Uterus (tissue), 4 donors: ENCODE measurements at places on chromosomes 13 and 19. TPM values are rescaled to one million over a fixed set of nuclear protein-coding genes. Genes with fewer than 3 reads are reported as not detected.

GRCh38 chr19:10637894-10638293 lies 12.5 kb downstream of the SLC44A2 start:
- DNase-seq: no peak

- no peak for DNase-seq
These were observed 28.5 kb upstream of the RBM26 start for GRCh38 chr13:79434556-79434955.

GRCh38 chr13:49908637-49909036 lies 27.5 kb downstream of the SPRYD7 start:
- DNase-seq: no peak

- peak; percentile 81 for DNase-seq
These were observed at the start of gene TRPM4 for GRCh38 chr19:49157445-49158224. Gene TRPM4 (plus strand): TSS chr19:49157792. CDS start chr19:49157867, 75 bp downstream.

- no peak for DNase-seq
These were observed 69.0 kb upstream of the ZNF536 start for GRCh38 chr19:30303131-30303654.

DNA sequence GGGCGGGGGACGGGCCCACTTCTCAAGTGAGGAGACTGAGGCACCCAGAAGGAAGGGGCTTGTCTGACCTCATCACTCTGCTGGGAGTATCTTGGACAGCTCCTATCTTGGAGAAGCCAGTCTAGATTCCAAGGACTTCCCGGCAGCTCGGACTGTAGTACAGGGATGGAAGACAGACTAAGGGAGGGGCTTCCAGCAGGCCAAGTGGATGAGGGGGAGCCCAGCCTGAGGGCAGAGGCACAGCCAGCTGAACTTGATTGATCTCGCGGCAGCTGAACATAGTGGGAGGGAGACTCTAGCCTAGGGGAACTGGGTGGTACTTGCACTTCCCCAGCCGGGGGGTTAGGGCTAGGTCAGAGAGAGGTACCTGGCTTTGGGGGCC lies 711 bp downstream of the CILP2 start:
- DNase-seq: no peak

GRCh38 chr19:16210168-16210567 lies 12.5 kb downstream of the AP1M1 start:
- DNase-seq: no peak

- no peak for DNase-seq
These were observed 26.3 kb downstream of the SAE1 start for GRCh38 chr19:47156861-47157430.

DNA sequence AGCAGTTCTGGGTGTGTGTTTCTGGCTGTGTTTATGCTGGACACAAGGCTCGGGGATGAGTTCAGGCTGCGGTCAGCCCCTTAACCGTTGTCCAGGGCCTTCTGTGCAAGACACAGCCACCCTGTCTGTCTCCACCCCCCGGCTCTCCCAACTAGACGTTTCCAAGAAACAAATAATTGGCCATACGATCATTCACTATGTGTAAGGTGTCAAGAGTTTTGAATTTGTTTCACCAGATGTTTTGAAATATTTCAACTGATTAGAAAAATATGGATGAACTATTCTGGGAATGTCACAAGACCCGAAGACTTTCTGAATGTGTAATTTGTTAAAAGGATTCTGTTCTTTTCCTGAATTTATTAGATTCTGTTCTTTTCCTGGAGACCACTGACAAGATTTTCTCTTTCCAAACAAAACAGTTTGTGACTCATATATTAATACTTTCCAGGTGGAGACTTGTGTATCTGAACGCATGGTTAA lies 318.2 kb downstream of the MYO16 start:
- DNase-seq: peak; percentile 77

- DNase-seq: peak; percentile 51
These were observed 140.2 kb downstream of the NUFIP1 start for GRCh38 chr13:44848920-44849676.

DNA sequence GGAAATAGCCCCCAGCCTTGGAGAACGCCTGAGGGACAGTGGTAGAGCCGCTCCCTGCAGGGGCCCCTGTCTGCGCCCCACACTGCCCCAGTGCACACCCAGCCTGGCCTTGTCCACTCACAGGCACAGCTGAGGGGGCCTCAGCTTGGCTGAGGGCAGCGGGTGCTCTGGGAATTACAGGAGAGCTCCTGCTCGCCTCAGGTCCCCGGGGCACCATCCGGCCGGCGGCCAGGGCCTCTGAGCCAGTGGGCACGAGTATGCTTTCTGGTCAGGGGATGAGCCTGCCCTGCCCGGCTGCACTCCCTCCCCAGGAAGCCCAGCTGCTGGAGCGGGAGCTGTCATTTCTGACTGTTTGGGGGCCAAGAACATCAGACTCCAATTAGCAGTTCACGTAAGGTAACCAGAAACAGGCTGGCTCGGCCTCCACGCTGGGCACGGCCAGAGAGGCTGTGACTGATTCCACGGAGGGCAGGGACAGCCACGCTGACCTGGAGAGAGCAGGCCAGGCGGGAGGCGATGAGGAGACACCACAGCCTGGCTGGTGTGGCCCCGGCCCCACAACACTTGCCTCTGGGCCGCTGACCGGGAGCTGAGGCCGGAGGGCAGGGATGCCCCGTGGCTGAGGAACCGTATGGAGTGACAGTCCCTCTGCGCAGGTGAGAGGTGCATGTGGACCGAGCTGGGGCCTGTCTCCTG lies 15.4 kb downstream of the CEBPG start:
- DNase-seq: peak; percentile 43

DNA sequence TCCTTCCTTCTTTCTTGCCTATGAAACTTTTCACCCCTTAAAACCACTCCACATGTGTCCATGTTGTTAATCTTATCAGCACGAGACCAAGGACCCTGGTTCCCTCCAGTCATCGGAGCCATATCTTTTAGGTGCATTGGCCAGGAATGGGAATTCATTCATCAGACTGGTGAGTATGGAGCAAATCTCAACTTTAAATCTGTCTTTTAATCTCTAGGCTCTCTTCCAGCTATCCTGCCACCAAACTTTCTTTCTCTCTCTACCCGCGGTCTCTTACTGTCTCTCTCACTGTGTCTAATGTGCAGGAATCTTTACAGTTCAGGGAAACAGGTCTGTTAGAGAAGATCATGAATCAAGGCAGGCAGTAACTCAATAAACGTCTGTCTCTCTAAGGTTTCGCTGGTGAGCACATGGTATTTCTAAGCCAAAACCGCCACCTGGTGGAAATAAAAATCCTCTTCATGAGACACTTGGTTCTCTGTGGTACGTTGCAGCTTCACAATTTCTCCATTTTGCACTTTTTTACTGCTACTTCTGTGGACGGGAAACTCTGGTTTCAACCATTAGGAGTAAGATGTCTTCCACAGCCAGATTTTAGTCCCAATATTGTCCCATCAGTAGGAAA lies 16.1 kb downstream of the LGALS16 start:
- no peak for DNase-seq

- no peak for DNase-seq
These were observed 2859.1 kb downstream of the PCDH9 start for GRCh38 chr13:64371045-64371444.

- DNase-seq: no peak
These were observed 219.7 kb upstream of the SPRY2 start for GRCh38 chr13:80560609-80561008.

DNA sequence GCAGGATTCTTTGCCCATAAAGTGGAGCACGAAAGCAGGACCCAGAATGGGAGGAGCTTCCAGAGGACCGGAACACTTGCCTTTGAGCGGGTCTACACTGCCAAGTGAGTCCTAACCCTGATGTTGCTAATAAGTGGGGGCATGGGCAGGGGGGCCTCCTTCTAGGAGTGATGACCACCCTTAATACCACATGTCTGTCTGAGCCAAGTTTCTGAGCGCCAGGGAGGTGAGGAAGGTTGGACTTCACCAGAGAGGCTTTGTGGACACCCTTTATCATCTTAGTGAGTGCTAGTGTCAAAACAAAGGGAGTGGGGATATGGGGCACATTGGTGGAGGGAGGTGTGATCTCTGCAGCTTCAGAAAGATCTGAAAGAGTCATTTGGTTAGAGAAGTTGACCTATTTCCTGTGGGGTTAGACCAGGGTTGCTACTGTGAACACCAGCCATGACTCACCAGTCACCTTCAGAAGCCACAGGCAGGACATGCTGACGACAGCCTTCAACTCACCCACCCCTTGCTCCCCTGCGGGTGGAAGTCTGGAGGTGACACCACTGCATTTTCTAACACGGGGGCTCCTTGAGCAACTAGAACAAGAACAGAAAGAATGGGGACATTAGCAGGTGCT lies 8.8 kb downstream of the ALOX5AP start:
- peak; percentile 28 for DNase-seq

DNA sequence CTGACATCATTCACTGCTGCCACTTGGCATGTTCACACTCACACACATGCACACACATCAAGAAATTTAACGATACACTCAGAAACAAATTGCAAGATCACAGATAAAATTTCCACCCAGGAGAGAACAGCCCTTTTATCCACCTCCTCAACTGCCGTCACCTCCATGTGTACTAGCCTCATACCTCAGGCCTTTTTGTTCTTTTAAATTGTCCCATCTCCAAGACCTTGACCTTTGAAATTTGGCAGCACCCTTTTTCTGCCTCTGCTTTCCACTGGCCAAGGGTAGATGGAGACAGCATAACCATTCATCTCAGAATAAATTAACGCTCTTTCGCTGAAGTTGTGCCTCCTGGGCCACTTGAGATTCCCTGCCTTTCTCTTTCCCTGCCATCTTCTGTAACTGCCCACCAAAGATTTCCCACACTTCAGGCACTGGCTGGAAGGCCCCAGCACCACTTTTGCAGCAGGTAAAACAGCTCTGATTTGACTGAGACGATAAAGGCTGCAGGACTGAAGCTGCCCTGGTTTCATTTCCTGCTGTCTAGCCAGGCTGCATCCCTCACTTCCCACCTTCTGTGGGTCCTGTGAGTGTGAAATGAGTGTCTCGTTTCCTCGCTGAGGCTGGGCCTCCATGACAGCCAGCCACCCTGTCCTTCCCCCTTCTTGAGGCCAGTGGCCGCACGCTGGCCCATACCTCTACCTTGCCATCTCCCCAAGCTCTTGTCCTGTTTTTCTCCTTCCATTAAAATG lies 39.3 kb downstream of the MBNL2 start:
- DNase-seq: no peak

- no peak for DNase-seq
These were observed 251.5 kb upstream of the STARD13 start for GRCh38 chr13:33537026-33537425.

DNA sequence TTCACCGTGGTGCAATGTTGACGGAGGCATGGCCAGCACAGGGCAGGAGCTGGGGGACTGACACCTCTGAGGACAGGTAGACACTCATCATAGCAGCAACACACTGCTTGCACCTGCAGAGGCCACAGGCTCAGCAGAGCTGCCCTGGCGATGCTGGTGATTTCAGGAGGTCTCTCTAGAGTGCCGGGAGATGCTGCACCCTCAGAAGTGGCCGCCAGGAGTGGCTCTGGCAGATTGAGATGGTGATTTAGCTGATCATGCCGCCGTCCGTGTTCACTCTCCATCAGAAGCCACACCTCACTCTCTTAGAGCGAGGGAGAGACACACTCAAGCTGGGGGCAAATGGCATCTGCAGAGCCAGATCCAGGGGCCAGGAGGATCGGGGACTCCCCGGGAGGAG lies 244.6 kb upstream of the SGCG start:
- DNase-seq: no peak

DNA sequence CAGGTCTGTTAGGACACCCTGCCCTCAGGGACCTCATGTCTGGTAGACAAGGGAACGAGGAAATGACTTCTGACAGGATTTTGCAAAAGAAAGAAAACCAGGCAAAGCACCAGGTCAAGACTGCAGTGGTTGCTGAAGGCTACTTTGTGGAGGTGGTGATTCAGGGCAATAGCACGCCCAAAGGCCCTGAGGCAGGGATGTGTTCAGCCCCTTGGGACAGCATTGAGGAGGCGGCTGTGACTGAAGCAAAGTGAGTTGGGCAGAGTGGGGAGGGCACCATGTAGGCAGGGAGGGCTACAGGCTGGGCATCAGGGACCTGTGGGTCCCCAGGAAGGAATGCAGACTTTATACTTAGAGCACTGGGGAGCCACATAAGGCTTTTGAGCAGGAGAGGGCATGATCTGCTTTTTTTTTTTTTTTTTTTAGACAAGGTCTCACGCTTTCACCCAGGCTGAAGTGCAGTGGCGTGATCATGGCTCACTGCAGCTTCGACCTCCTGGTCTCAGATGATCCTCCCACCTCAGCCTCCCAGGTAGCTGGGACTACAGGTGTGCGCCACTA lies 10.8 kb upstream of the HOMER3 start:
- no peak for DNase-seq

GRCh38 chr13:111407381-111408131 lies 87.1 kb downstream of the TEX29 start:
- DNase-seq: no peak

DNA sequence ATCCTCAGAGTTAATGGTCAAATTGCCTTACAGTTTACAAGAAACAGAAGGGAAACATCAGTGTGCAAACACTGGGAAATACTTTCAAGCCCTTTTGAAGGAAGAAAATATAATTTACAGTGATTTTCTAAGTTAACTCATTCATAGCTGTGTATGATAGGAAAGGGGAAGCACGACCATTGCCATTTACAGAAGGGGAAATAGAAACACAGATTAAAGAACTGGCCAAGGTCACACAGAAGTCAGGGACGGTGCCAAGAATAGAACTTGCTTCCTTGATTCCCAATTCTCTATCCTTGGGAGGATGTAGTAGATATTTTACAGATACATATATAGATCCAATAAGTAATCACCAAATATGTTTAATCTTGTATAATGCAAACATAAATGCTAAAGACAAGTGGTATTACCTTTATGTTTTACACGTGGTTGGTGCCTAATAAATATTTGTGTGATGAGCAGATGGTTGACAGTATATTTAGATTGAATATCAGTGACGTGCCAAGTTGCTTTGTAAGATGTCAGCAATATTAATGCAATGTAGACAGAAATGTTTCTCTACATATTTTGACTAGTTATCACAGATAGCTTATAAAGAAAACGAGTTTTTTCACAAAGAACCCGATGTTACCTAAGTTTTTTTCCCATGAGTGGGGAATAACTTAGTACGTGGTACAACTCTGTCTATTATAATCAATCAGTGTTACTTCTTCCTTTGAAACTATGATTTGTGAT lies 73.1 kb downstream of the FLT1 start:
- no peak for DNase-seq

The ZNF628 gene
- 11.9 TPM for total RNA-seq

The TEX29 gene
- total RNA-seq: not detected

The LRRC4B gene
- total RNA-seq: 22.3 TPM

The TLE2 gene
- total RNA-seq: 98.1 TPM

The PSG7 gene
- total RNA-seq: not detected

The NKPD1 gene
- total RNA-seq: 0.21 TPM

The CYP4F12 gene
- total RNA-seq: 41.5 TPM

The GPR183 gene
- 2.9 TPM for total RNA-seq

The F10 gene
- total RNA-seq: 56.8 TPM

The KLK10 gene
- 3.8 TPM for total RNA-seq

The NAPSA gene
- 1.5 TPM for total RNA-seq

The KLK7 gene
- 1.1 TPM for total RNA-seq

The PSG4 gene
- total RNA-seq: not detected

The LYPD3 gene
- total RNA-seq: not detected

The RTBDN gene
- not detected for total RNA-seq
